ENCODE measurements at places on chromosomes 2 and 18. TPM values are rescaled to one million over a fixed set of nuclear protein-coding genes. Genes with fewer than 3 reads are reported as not detected.

The LRRC30 gene
- not detected for polyA plus RNA-seq

GRCh38 chr2:207142461-207142860 lies 23.3 kb downstream of the KLF7 start:
- no peak for DNase-seq

GRCh38 chr18:65750389-65751154 lies at the start of gene CDH7:
Gene CDH7, plus strand, starts transcription at chr18:65751012. Its CDS starts 11,831 bp downstream, at chr18:65762843.
- no peak for DNase-seq

The TMEM169 gene
- 0.07 TPM for polyA plus RNA-seq

DNA sequence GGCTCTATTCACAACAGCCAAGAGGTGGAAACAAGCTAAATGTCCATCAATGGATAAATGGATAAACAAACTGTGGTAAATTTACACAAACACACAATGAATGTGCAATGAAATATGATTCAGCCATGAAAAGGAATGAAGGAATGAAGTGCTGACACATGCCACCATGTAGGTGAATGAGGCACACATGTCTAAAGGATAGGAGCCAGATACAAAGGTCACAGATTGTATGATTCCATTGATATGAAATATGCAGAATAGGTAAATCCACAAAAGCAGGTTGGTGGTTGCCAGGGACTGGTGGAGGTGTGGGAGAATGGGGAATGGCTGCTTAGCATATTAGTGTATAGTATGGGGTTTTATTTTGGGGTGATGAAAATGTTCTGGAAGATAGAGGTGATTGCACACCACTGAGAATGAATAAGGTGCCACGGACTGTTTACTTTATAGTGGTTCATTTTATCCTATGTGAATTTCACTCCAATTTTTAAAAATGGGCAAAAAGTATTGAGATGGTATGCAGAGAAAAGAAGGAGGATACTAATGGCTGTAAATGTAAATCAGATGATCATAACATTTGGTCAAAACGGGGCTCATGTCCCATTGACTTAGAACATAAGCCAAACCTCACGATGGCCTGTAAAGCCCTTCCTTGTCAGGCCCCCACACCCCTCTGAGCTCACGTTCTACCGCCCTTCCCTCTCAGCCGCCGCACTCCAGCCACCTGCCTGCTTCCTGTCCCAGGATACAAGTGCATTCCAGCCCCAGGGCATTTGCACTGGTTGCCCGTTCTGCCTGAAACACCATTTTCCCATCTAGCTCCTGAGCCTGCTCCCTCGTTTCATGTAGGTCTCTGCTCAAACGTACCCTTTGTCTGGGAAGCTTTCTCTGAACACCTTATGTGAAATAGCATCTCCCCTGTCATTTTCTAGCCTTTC lies 165.5 kb downstream of the DDX1 start:
- DNase-seq: no peak

The IL1F10 gene
- 0.37 TPM for polyA plus RNA-seq

The SPATA3 gene
- polyA plus RNA-seq: not detected

GRCh38 chr2:204897561-204897960 lies 352.3 kb downstream of the PARD3B start:
- no peak for DNase-seq

- DNase-seq: no peak
These were observed 43.1 kb upstream of the GPR155 start for GRCh38 chr2:174529916-174530315.

The SKOR2 gene
- not detected for polyA plus RNA-seq

DNA sequence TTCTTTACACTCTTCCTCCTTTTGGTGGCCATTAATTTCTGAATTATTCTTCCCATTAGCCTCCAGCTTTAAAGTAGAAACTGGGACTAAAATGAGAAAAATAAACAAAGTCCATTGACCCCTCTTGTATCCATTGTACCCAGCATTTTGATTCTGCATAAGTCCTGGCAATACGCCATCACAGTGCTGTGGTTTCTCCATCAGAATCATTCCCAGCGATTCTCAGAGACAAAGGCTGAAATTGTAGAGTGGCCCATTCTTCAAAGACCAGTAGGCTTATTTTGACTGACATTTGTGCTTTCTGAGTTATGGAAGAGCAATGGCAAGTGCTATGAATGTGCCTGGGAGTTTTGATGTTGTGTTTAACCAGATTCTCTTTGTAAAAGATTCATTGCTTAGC lies 199.3 kb upstream of the GALNT5 start:
- no peak for DNase-seq

GRCh38 chr2:27735263-27735904 lies 36.1 kb upstream of the MRPL33 start:
- DNase-seq: no peak

DNA sequence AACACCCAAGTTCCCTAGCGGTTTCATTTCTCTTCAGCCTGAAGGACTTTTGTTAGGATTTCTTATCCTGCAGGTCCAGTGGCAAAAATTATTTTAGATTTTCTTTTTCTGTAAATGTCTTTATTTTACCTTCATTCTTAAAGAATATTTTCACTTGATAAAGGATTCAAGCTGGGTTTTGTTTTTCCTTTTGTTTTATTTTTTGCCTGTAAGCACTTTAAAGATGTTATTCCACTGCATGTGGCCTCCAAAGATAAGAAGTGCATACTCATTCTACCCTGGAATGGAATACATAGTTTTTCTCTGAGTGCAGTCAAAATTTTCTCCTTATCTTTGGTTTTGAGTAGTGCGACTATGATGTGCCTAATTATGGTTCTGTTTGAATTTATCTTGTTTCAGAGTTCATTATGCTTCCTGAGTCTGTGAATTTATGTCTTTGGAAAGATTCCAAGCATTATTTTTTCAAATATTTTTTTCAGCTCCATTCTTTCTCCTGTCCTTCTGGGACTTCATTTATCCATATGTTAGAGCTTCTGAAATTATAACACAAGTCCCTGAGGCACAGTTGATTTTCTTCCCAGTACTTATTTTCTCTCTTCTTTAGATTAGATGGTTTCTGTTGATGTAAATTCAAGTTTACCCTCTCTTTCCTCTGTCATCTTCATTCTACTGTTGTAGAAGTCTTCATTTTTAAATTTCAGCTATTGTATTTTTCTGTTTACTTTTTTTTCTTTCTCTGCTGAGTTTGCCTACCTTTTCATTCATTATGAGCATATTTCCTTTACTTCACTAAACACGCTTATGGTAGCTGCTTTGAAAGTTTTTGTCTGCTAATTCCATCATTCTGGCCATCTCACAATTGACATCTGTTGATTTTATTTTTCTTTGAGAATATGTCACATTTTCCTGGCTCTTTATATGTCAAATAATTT lies 69.6 kb downstream of the MAPRE2 start:
- DNase-seq: no peak

The KLF7 gene
- 42.5 TPM for polyA plus RNA-seq

GRCh38 chr2:109339519-109339966 lies 210.5 kb downstream of the SH3RF3 start:
- DNase-seq: no peak

The LIMS4 gene
- 0.24 TPM for polyA plus RNA-seq

The CNDP1 gene
- not detected for polyA plus RNA-seq

GRCh38 chr2:157887946-157888345 lies 11.8 kb upstream of the ACVR1 start:
- DNase-seq: no peak

- DNase-seq: no peak
These were observed 77.5 kb downstream of the VAPA start for GRCh38 chr18:9991011-9992000.

- no peak for DNase-seq
These were observed 170.1 kb upstream of the THUMPD2 start for GRCh38 chr2:39949131-39949530.

The ABCG5 gene
- polyA plus RNA-seq: not detected

The RPE gene
- polyA plus RNA-seq: 59.5 TPM

The MGAT4A gene
- polyA plus RNA-seq: 0.17 TPM

DNA sequence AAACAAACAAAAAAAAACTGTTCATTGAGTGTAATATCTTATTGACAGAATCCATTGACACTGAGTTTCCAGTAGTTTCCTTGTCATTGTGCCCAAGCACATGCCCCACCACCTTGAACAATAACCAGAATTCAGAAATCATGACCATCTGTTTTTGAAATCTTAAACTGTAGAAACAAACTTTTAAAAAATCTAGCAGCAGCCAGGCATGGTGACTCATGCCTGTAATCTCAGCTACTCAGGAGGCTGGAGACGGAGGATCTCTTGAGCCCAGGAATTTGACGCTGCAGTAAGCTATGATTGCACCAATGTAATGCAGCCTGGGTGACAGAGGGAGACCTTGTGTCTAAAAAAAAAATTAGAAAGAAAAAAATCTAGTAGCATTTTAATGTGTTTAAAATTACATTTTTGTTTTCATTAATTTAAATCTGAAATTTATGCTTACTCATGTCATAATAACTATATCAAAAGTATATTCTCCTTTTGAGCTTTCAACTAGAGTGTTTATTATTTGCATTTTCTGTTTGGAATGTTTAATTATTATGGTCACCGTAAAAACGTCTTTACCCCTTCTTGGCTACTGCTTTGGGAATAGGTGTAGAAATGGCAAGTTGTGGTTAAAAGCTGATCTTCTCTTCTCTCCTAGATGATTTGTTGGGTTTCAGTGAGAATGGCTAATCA lies 25.2 kb upstream of the STON1 start:
- no peak for DNase-seq

DNA sequence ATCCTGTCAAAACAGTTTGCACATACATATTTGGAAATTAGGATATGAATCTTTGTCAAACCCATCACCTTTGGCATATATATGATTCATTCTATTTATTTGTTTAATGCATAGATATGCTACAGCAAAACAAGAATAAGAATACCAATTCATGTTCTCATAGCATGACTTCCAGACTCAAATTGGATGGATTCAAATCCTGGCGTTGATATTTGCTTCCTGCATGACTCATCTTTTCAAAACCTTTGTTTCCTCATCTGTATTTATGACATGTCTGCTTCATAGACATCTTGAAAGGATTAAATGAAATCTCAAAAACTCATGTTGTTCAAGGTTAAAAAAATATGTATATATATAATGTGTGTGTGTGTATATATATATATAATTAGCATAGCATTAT lies 261.3 kb downstream of the MBD5 start:
- no peak for DNase-seq

DNA sequence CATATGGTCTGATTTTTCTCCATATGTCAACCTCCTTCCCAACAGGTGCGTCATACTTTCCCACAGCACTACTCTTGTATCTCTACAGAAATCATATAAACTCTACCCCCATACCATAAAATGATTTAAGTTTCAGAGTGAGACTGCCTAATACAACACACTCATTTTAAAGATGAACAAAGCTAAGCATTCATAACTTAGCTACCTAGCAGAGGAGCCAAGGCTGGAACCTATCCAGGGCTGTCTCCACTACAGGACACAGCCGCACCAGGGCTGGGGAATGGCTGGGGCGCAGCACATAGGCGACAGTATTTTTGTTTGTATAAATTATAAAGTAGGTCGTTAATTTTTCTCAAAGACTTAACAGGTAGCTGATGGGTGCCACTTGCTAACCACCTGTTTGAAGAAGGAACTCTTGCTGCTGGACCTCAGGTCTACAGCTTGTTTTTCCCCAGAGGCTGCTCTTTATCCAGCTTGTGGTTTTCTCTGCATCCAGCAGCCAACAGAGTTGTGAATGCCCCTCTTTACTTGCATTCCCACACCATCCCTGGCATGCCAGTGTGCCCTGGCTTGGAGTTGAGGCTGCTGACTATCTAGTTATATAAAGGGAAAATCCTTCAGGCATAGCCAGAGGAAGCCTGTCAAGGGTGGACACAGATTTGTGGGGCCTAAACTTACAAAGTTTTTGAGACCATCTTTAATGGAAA lies 62.0 kb downstream of the HNRNPLL start:
- no peak for DNase-seq

GRCh38 chr18:56488739-56489138 lies 149.7 kb downstream of the TXNL1 start:
- DNase-seq: no peak

DNA sequence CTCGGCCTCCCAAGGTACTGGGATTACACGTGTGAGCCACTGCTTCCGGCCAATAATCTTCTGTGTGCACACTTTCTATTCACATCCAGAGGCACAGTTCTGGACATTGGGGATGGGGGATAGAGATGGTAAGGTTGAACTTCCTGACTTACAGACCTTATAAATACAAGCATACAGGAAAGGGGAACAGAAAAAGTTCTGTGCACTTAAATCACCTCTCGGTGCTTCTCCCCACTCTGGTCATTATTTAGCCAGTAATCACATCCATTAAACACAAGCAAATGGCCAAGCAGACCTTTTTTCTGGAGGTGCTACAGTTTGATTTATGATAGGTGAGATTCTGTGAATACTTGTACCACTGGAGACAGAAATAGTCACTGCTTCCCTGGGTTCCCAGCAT lies 110.6 kb downstream of the CRIM1 start:
- no peak for DNase-seq

- no peak for DNase-seq
These were observed 4.1 kb downstream of the MYO1B start for GRCh38 chr2:191249156-191249813.

DNA sequence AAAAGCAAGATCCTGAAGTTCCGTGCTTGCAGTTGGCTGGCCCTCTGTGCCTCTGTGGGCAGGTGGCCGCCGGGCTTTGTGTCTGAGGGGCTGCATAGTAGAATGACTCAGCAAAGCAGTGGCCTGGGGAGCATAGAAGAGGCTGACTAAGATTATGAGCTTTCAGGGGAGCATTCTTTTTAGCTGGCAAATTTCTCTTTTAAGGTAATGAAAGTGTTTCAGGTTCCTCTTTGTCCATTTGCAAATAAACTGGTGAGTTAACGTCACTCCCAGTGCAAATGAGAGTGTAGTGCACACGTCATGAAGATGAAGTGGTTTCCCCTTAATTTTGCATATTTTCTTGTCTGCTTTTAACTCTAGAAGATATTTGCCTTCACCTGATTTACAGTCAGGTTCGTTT lies 98.6 kb downstream of the BCL2L11 start:
- no peak for DNase-seq

- no peak for DNase-seq
These were observed 83.4 kb upstream of the RTN4 start for GRCh38 chr2:55133467-55134315.

The ACVR1 gene
- polyA plus RNA-seq: 25.5 TPM

- no peak for DNase-seq
These were observed 291.5 kb upstream of the FANCL start for GRCh38 chr2:58532641-58533040.

GRCh38 chr2:52340171-52340570 lies 1308.2 kb upstream of the NRXN1 start:
- DNase-seq: no peak

- no peak for DNase-seq
These were observed 2.1 kb upstream of the SMAD2 start for GRCh38 chr18:47932603-47933002.

DNA sequence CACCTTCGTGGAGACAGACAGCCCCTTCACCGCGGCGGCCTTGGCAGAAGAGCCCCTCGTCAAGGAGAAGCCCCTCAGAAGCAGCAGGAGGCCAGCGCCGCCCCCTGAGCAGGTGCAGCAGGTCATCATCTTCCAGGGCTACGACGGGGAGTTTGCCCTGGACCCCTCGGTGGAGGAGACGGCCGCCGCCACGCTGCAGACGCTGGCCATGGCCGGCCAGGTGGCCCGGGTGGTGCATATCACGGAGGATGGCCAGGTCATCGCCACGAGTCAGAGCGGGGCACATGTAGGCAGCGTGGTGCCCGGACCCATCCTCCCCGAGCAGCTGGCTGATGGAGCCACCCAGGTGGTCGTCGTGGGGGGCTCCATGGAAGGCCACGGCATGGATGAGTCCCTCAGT lies 145.7 kb downstream of the PTGR3 start:
- no peak for DNase-seq

- no peak for DNase-seq
These were observed 50.1 kb downstream of the MAP2 start for GRCh38 chr2:209473930-209474419.

GRCh38 chr2:186382932-186383331 lies 103.1 kb upstream of the ZC3H15 start:
- DNase-seq: no peak

All from keratinocyte (primary cell).